H9 (cell line): ENCODE measurements at places on chromosomes 7 and 10. TPM values are rescaled to one million over a fixed set of nuclear protein-coding genes. Genes with fewer than 3 reads are reported as not detected.

GRCh38 chr7:142001163-142001874, 5.6 kb downstream of the MGAM start:
- no peaks in the 10 kb centered on the region for H3K36me3 ChIP-seq
- H3K27me3 ChIP-seq: no peaks in the 10 kb centered on the region
- no peaks in the 10 kb centered on the region for H3K4me1 ChIP-seq
- no peak for DNase-seq
- no peak overlapping the region for H3K4me3 ChIP-seq

DNA sequence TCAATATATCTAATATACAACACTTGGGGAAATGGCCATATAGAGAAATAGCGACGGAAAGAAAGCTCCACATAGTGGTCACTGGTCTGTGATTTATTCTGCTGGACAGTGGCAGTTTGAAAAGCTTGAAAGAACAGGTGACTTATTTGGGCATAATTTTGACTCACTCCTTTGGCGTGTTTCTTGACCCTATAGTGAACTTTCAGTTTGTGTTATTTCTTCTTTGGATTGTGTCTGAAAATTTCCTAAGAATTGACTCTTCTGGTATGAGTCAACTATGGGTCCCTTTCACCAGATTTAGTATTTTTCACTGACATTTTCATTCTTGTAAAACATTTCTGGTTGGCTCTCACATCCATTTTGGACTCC, 25.8 kb upstream of the IMMP2L start:
- no peaks in the 10 kb centered on the region for H3K27me3 ChIP-seq
- H3K4me1 ChIP-seq: no peaks in the 10 kb centered on the region
- DNase-seq: no peak
- no peak overlapping the region for H3K4me3 ChIP-seq
- no peaks in the 10 kb centered on the region for H3K36me3 ChIP-seq

DNA sequence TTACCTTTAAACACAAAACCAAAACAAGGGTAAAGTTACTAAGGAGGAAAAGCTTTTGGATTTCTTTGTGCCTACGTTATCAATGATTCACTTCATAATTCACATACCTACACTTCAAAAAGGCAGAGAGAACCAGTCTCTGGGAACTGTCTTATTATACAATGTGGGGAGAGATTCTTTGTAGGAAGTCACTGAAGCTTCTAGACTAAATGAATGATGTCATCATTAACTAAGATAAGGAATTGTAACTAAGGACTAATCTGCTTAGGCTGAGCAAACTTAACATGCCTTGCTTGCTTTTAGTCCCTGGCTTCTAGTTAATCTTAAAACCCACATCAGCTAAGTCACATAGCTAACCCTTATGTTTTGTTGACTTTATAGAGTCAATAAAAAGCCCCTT, 771.2 kb downstream of the NXPH1 start:
- no peak overlapping the region for H3K4me3 ChIP-seq
- H3K27me3 ChIP-seq: no peaks in the 10 kb centered on the region
- H3K36me3 ChIP-seq: no peaks in the 10 kb centered on the region
- H3K27ac ChIP-seq: no peak overlapping the region

DNA sequence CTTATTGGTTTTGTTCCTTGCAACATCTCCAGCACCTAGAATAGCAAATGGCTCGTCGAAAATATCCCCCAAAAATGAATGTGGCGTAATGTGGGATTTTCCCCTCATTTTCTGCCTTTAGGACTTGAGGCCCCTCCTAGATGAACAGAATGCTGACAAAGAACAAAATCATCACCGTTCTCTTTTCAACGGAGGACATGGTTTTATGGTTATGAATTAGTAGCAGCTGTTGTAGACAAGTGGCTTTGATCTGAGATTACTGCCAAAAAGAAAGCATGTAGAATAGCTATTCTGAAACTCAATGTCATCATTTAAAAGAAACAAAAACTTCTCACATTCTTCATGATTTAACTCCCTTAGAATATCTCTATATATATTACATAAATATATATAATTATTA, 17.2 kb upstream of the CALN1 start:
- H3K27ac ChIP-seq: no peak overlapping the region
- H3K36me3 ChIP-seq: no peaks in the 10 kb centered on the region
- H3K4me1 ChIP-seq: no peaks in the 10 kb centered on the region
- DNase-seq: no peak

FXYD4 gene
- total RNA-seq: not detected in 2 replicates

PRKG1 gene
- 10.0 and 10.4 TPM in 2 replicates for total RNA-seq

DNA sequence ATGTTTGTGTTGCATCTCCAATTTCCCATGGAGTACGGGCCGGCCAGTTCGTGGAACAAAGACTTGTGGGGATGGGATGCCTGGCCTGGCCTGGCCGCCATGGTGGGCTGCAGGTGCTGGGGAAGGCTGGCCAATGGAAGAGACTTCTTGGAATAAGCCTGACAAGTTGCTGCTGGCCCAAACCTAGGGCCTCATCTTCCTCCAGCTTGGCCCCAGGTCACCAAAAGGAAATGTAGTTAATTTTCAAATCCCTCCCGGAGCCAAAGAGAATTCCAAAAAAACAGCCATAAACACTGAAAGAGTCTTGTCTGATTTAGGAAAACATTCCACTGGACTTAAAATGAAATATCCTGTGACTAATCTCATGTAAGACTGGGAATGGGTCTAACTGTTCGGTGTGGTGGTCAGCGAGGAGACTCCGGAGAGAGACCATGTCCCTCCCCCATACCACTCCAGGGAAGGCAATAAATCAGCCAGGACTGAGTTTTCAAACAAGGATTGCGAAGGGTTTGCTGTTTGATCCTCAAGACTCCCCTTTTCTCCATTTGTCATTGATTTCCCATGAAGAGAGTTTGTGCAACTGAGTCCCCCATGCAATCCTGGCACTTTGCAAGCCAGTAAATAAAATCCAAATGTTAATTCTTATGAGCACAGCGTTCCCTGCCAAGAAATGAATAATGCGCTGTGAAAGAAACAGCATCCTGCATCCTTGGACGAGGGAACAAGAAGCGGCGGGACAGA, 128.7 kb upstream of the HABP2 start:
- no peak for DNase-seq
- no peak overlapping the region for H3K27ac ChIP-seq
- H3K36me3 ChIP-seq: peaks cover 4% of the 10 kb centered on the region; the same call in 1 of the 2 replicates
- no peaks in the 10 kb centered on the region for H3K4me1 ChIP-seq

ANKRD30A gene
- total RNA-seq: not detected in 2 replicates

ADCY1 gene
- total RNA-seq: 18.7 and 21.6 TPM in 2 replicates

DNA sequence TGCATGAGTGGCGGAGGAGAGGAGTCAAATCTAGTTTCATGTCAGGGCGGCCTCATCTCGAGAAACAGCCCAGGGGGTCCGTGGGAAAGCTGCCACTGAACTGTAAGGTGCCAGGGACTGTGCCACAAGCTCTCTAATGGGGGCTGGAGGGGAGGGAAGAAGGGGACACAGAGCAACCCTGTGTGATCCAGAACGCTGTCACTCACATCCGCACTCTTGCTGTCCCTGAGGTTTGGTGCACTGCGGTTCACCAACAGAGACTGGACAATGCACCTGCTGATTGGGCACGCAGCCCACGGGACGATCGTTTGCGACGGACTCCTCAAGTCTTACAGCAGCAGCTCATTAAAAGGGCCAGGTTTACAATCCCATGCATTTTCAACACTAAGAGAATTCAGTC, 47.7 kb downstream of the AMZ1 start:
- no peak overlapping the region for H3K4me3 ChIP-seq
- H3K27me3 ChIP-seq: no peaks in the 10 kb centered on the region
- no peak for DNase-seq

IKZF1 gene
- 0.48 and 0.98 TPM in 2 replicates for total RNA-seq

GRCh38 chr7:70739646-70740210, 392.2 kb upstream of the GALNT17 start:
- H3K4me1 ChIP-seq: peaks cover 14% of the 10 kb centered on the region; the same call in 1 of the 2 replicates
- peaks cover 52% of the 10 kb centered on the region for H3K36me3 ChIP-seq
- no peak overlapping the region for H3K4me3 ChIP-seq
- DNase-seq: no peak
- no peak overlapping the region for H3K27ac ChIP-seq

DNA sequence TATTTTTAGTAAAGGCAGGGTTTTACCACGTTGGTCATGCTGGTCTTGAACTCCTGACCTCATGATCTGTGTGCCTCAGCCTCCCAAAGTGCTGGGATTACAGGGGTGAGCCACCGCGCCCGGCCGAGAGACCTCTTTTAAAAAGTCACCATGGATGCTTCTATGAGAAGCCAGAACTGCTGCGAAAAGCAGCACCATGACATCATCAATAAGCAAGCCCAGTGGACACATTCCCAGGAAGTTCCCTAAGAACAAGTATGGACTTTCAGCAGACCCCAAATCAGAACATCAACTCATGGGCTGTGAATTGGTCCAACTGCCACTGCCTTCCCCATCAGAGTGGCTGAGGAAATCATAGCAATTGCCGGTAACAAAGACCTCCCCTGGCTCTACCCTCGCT, 93.4 kb downstream of the PLXNA4 start:
- no peaks in the 10 kb centered on the region; the same call in 2 of the 3 replicates for H3K36me3 ChIP-seq
- H3K4me1 ChIP-seq: no peaks in the 10 kb centered on the region
- no peak for DNase-seq
- H3K27me3 ChIP-seq: no peaks in the 10 kb centered on the region
- H3K4me3 ChIP-seq: no peak overlapping the region
- H3K27ac ChIP-seq: no peak overlapping the region

GRCh38 chr7:133398506-133398905, 145.6 kb downstream of the EXOC4 start:
- H3K27me3 ChIP-seq: no peaks in the 10 kb centered on the region
- H3K36me3 ChIP-seq: no peaks in the 10 kb centered on the region
- H3K27ac ChIP-seq: no peak overlapping the region
- no peak for DNase-seq

DNA sequence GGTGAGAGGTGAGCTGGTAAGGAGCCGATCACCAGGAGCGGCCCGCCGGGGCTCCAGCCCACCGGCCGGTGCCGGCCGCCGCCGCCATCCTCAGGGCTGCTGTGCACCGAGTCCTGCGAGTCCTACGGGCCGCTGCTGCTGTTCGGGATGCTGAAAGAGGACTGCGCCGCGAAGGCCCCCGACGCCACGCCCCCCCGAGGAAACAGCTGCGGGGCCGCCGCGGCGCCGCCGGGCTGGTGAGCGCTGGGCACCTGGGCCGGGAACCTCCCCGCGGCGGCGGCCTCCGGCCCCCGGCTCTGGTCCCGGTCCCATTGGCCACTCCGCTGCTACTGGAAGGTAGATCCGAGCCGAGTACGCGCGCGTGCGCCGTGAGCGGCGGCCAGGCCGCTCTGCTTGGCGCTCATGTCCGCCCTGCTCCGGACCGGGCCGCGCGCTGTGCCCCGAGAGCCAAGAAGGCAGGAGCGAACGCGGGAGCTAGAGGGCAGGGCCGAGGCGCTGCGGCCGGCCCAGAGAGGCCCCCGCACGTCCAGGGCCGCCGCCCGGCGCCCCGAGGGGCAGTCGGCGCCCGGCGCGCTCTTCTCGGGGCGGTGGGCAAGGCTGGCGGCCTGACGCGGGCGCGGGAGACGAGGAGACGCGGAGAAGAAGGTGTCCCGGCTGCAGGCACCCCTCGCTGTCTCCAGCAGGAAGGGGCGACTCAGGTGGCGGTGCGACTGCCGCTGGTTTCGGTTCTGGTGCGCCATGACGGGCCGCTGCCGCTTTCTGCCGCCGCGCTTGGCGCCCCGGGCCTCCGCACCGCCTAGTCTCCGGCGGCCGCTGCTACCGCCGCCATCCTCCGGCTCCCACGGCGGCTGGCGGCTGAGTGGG, 121.3 kb upstream of the WIPF3 start:
- H3K4me1 ChIP-seq: no peaks in the 10 kb centered on the region
- no peaks in the 10 kb centered on the region; the same call in 2 of the 3 replicates for H3K36me3 ChIP-seq
- no peak overlapping the region for H3K27ac ChIP-seq
- DNase-seq: peak; percentile 72
- H3K27me3 ChIP-seq: no peaks in the 10 kb centered on the region

GRCh38 chr10:86226781-86227201, 139.8 kb downstream of the GRID1 start:
- 0 out of 2 replicates have a peak, but pooled peaks cover 2% of the 10 kb centered on the region for H3K4me1 ChIP-seq
- no peak for DNase-seq
- H3K36me3 ChIP-seq: no peaks in the 10 kb centered on the region; the same call in 2 of the 3 replicates
- no peak overlapping the region for H3K4me3 ChIP-seq
- H3K27ac ChIP-seq: no peak overlapping the region

PWWP2B gene
- total RNA-seq: 9.5 and 10.0 TPM in 2 replicates

CDC14C gene
- total RNA-seq: not detected in 2 replicates

DNA sequence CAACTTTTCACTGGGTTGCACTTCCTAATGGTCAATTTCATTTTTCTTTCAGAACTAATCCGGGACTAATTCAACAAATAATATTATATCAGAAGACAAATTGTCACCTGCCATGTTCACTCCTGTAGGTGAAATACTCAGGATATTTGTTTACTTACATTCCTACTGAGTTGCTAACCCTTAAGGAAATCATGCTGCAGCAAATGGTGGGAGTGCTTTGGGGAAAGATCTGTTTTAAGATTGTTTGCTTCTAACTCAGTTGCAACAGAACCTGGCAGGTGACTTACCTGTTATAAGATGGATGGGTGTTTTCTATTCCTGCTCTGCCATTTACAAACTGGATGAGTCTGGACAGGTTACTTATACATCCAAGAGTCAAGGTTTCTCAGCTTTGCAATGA, 81.8 kb downstream of the ZNF248 start:
- no peaks in the 10 kb centered on the region for H3K4me1 ChIP-seq
- H3K4me3 ChIP-seq: no peak overlapping the region
- H3K36me3 ChIP-seq: peaks cover 4% of the 10 kb centered on the region; the same call in 1 of the 2 replicates
- no peak for DNase-seq
- no peaks in the 10 kb centered on the region for H3K27me3 ChIP-seq

- H3K27ac ChIP-seq: no peak overlapping the region
- DNase-seq: no peak
- H3K4me3 ChIP-seq: no peak overlapping the region
These were observed 22.0 kb downstream of the MAD1L1 start for GRCh38 chr7:2210551-2211258.

DNA sequence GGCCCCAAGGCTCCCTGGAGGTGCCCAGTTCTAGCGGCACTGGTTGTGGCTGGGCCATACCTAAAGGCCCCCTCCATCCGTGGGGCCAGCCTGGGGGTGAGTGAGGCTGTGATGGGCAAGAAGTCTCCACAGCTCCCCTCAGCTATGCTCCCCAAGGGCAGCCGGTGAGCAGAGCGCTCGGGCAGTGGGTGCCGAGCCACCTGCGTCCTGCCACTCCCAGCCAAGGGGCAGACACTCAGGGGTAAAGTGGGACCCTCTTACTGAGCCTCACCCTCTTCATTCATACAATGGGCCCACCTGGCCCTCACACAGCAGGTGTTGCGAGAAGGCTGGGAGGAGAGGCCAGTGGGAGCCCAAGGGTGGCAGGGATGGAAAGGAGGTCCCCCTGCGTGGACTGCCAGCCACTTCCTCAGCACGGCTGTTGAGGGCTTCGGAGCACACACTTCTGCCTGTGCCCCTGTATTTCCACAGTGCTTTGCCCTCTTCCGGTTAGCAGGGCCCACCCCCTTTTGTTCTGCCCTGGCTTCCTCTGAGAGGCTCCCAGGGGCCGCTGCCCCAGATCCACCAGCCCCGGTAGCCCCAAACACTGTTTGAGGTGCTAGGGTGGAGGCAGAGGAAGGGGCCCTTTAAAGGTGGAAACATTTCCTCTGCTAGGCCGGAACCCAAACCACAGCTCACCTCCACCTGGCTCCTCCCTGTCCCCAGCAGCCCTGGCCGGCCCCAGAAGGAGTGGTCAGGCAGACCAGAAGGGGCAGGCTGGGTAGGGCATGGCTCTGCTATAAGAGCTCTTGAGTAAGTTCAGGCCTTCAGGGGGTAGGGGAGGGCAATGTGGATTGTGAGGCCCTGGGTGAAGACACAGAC, 16.4 kb upstream of the C10orf105 start:
- no peak for DNase-seq
- H3K27ac ChIP-seq: no peak overlapping the region
- no peak overlapping the region for H3K4me3 ChIP-seq
- peaks cover 3% of the 10 kb centered on the region; the same call in 1 of the 2 replicates for H3K4me1 ChIP-seq
- H3K36me3 ChIP-seq: no peaks in the 10 kb centered on the region
- H3K27me3 ChIP-seq: no peaks in the 10 kb centered on the region

KAZALD1 gene
- 2.9 and 3.6 TPM in 2 replicates for total RNA-seq

- H3K36me3 ChIP-seq: peaks cover 33% of the 10 kb centered on the region
- H3K4me1 ChIP-seq: no peaks in the 10 kb centered on the region
- no peak overlapping the region for H3K4me3 ChIP-seq
These were observed 442.4 kb downstream of the GALNT17 start for GRCh38 chr7:71574153-71574860.

HDAC9 gene
- total RNA-seq: 6.9 and 7.7 TPM in 2 replicates
